Cardiac septum (tissue), 1 donor: ENCODE measurements at places on chromosomes 2 and 18. TPM values are rescaled to one million over a fixed set of nuclear protein-coding genes. Genes with fewer than 3 reads are reported as not detected.

Gene CPO
- not detected for total RNA-seq

GRCh38 chr2:142422769-142423168 is 292.0 kb upstream of the LRP1B start:
- no peak for DNase-seq

DNA sequence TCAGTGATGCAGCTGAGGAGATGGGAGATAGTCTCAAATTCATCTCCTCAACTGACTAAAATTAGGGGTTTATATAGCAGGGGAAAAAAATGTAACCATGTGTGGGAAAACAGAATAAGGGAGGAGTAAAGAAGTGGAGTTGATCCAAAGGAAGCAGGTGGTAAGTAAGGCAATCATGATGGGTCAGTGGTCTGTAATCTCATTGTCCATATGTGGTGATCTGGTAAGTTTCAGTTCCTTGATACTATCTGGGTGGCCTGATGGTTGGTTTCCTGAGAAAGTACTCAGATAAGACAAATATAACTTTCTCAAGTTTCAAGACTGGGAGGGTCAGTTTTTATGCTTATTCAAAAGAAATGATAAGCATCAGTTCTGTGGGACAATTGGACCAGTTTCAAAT is 312.3 kb upstream of the KCNJ3 start:
- no peak for DNase-seq

GRCh38 chr18:1595195-1595594 is 690.5 kb downstream of the ADCYAP1 start:
- DNase-seq: no peak

Gene FKBP1B
- 2.0 TPM for total RNA-seq

- no peak for DNase-seq
Observed at GRCh38 chr18:60113396-60113795, 213.6 kb downstream of the PMAIP1 start.

Gene ECEL1
- total RNA-seq: 0.27 TPM

- DNase-seq: no peak
Observed at GRCh38 chr2:126345691-126346090, 310.3 kb upstream of the GYPC start.

Gene REG3G
- total RNA-seq: not detected

DNA sequence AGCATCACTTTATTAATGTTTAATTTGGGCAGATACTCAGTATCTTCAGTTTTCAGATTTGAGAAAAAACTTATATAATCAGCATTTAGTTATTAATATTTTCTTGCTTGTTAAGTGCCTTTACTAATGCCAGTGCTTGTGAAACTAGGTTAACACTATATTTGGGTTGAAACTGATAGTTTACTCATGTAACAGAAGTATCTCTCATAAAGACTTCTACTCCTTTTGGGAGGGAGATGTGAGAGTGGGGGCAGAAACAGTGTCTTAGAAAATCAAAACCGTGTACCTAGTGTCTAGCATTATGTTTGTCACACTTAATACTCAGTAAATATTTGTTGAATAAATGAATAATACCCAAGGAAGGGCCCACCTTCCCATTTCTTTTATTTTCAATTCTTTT is 129.5 kb downstream of the MSTN start:
- no peak for DNase-seq

DNA sequence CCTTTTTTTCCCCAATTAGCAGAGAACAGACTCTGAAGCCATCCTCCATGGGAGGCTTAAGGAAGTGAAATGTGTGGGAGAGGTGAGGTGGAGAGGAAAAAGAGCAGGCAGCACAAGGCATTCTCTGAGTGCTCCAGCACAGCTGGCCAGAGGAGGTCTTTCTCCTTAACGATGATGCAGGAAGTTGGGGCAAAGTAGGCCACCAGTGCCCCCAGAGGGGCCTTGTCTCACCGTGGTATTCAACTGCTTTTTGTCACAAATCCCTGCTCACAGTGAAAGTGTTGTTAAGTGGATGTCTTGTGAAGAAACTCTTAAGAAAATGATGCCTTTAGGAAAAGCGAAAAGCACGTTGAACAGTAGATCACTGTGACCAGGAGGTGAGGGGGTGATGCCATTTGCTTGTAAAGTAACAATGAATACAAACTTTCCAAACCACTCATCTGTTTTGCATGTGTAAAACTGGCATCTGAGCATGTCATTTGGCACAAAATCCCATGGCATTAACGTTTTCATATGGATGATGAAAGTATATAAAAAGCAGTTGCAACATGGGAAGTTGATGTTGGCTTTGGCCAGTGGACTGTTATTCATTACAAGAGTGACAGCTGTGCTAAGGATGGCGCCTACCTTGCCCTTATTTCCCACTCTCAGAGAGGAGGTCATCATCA is 49.2 kb upstream of the CDC42EP3 start:
- DNase-seq: no peak

GRCh38 chr2:164879901-164880535 is 38.4 kb upstream of the COBLL1 start:
- DNase-seq: no peak

Gene EFR3B
- total RNA-seq: 8.9 TPM

Gene UGT1A10
- not detected for total RNA-seq

- no peak for DNase-seq
Observed at GRCh38 chr2:165893556-165893955, 60.0 kb downstream of the TTC21B start.

Gene EVX2
- not detected for total RNA-seq

GRCh38 chr2:10460366-10460796 is 12.3 kb upstream of the ODC1 start:
- no peak for DNase-seq

- no peak for DNase-seq
Observed at GRCh38 chr18:29057703-29058102, 880.8 kb upstream of the CDH2 start.

DNA sequence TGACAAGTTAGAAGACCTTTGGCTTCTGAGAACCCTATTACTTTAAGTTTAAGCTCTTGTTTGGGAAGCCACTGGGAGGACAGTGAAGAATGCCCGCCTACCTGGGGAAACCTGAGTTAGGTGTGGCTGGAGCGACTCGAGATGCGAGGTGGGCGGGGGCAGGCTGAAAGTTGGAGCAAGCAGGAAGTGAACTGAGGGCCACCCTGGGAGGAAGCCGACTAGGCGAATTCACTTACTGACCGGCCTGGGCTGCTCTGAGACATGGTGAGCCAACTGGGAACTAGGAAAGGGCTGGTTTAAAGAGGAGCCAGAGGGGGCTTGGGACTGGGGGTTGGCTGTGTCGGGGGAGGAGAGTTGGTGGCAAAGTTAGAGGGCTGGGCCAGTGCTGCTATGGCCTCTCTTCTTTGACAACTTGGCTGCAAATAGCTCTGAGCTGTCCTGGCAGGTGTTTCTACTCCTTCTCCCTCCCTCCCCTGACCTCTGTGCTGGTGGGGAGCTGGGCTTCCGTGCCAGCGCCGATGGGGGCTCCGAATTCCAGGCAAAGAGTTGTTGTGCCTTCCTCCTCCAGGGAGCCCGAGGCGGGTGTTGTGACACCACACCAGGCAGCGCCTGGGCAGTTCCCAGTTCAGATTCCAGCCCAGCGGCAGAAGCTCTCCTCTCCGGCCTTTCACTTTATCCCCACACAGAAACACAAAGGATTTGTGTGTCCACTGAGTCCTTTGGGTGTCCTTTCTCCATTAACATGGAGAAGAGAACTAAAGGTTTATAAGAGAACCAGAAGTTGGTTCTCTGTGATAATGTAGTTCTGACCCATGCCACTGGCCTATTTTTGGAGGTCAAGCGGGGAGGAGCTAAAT is at the start of gene VAMP8:
Gene VAMP8 (plus strand): TSS at position 201 of the 857 bp plus-strand sequence. CDS start 61 bp downstream, at position 262.
- no peak for DNase-seq

DNA sequence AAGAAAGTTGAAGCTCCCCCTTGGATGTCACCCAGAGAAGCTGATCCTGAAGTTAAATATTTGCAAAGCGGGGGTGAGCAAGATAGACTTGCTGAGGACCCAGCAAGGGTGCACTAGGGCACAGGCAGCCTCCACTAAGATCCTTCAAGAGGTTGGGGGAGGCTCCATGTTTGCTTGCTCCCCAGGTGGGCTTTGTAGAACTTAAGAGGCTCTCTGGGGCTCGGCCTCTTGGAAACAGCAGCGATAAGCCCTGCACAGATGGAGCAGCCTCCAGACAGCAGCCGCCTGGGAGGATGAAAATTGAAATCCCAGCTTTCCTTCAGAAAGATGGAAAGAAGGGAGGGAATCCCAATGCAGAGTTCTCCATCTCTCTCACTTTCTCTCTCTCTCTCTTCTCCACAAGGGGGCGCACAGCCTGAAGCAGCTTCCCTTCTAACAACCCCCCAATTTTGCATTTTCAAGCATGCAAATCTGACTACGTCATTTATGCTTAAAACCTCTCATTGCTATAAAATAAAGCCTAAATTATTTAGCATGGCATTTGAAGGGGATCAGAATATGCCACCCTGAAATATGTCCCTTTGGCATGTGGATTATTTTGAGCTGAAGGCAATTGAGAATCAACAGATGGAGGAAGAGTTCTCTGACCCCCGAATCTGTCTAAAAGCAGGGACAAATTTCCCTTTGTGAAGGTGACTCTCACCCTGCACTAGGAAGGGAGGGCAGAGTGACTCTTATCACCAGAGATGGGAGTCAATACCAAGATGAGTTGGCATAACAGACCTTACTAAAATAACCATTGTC is 185.7 kb upstream of the KLHL29 start:
- DNase-seq: no peak

DNA sequence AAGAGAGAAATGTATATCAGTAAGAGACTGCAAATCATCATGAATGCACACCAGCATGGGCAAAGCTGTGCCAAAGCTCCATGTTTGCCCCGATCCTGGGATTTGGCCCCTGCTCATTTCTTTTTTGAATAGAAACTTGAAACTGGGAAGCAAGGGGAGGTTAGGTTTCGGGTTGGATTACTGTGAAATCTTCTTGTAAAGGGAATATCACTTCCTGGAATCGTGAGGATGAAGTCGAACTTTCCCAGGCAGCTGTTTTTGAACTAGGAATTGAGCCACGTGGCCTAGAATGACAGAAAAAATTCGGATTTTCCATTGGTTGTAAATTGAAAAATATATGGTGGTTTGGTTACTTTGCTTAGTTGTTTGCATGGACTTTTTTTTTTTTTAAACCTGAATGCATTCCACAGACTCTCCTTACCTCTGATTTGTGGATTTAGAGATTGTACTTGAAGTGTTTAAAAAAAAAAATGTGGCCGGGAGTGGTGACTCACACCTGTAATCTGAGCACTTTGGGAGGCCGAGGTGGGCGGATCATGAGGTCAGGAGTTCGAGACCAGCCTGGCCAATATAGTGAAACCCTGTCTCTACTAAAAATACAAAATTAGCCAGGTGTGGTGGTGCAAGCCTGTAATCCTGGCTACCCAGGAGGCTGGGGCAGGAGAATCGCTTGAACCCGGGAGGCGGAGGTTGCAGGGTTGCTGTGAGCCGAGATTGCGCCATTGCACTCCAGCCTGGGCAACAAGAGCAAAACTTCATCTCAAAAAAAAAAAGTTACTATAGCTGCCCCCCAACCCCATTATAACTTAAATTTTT is 32.1 kb downstream of the GRHL1 start:
- peak; percentile 41 for DNase-seq
